ENCODE measurements at places on chromosomes 2 and 18.
A peak's percentile ranks its signal among the peaks of the same experiment; 100 is the strongest.

- peak; percentile 67 for DNase-seq
Measured at GRCh38 chr2:47070920-47071824, 83.9 kb downstream of the STPG4 start.

DNA sequence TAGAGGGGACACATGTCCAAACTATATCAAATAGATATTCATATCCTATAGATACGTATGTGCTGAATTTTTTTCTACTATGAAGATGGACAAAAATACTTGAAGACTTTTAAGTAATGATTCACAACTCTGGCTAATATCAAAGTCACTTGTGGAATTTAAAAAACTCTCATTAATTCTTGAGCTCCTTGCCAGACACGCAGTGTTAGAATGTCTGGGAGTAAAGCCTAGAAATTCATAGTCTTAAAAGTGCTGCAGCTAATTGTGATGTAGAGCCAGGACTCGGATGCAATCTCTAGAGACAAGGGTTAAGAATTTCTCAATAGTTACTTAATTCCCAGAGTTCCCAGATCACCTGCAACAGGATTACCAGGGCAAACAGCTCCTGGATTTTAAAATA is 107.4 kb downstream of the ARL6IP6 start:
- DNase-seq = no peak

DNA sequence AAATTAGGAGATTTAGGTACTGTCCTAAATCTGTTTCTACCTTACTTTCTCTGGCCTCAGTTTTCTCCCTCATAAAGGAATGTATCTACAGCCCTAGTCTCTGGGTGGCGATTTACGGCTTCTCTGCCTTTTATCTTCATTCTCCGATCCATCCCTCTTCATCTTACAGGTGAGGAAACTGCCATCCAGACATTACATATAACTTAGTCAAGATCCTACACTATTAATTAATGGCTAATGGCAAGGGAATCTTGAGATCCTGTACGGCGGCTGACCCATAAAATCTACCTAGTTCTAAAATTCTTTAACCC is 386 bp upstream of the YIPF4 start:
- DNase-seq = no peak

DNA sequence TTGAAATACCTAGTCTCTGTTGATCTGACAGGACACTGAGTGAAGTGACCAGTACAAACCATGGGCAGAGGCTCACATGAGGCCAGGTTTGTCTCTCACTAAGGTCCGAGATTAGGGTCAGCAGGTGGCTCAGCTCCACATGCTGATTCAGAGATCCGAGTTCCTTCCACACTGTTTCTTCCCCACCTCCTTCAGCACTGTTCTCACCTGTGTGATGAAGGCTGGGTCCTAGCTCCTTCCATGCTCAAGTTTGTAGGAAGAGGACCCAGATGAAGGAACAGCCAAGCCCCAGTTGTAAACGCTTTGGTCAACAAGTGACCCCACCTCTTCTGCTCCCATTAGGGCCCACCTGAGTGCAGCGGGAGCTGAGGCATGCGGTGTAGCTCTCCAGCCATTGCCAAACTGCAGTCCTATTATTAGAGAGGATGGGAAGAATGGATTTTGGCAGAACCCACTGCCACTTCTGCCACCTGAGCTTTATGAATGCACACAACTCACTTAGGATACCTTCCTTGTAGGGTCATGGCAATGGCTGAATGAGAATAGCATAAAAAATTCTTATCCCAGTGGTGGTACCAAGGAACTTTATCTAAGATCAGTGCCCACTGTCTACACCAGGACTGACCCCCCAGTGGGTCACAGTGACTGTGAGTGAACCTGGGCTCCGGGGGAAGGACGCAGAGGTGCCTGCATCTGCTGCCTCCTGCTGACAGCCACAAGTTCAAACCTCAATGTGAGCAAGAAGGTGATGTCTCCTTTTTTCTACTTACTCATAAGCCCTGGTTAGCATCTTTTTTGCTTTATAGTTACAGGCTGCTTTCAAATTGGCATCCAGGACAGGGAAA is 324.8 kb upstream of the HS6ST1 start:
- DNase-seq = no peak

- no peak for DNase-seq
Measured at GRCh38 chr2:67057901-67058703, 339.0 kb upstream of the ETAA1 start.

- DNase-seq = peak; percentile 71
Measured at GRCh38 chr18:57915865-57916582, 112.9 kb upstream of the ATP8B1 start.

DNA sequence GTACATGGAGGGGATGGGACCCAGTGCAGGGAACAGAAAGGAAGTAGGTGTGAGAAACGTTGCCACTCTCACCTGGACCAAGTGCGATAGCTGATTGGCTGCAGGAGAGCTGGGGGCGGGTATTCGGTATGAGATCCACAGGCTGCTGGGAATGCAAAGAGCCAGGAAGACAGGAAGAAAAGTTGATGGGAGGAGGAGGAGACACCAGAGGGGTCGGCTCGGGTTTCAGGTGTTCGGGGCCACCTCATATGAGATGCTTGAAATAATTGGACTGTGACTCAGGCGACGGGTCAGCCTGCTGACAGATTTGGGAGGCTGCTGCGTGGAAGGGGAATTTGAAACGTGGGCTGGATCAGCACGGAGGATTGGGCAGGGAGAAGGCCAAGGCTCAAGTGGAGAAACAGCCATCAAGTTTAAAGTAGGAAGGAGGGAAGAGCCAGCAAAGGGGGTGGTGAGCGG is 65.1 kb downstream of the MRPS9 start:
- DNase-seq = no peak

GRCh38 chr2:44679990-44680389 is 261.5 kb upstream of the SIX3 start:
- no peak for DNase-seq

- DNase-seq = no peak
Measured at GRCh38 chr2:134946073-134946472, 27.5 kb downstream of the CCNT2 start.

- no peak for DNase-seq
Measured at GRCh38 chr2:170255971-170256370, 78.0 kb downstream of the MYO3B start.

DNA sequence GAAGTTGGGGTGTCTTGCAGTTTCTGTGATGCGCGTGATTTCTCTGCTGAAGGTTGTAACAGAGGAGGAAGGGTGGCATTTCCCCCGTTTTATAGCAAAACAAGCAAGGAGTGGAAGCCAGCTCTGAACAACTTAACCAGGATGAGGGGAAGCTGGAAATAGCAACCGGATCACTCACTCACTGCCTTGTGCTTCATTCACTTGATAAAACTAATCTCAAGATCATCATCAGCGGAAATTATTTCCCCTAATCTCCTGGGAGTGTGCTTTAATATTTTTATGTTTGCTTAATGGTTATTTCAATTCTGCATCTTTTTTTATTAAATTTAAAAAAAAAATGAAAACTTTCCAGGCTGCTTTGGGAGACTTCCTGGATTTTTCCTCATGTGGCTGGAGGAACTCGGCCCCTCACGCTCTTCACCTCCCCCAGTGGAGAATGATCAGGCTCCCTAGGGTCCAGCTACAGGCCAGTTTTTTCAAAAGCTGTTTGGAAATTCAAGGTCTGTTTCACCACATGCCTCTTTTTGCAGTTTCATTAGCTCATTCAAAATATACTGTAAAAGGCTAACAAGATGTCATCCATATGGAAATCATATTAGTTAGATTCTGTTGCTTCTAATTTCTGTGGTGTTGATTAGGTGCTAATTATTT is 31.7 kb downstream of the CABLES1 start:
- DNase-seq = no peak

GRCh38 chr2:96470636-96471035 is 34.5 kb downstream of the NEURL3 start:
- peak; percentile 75 for DNase-seq

- DNase-seq = no peak
Measured at GRCh38 chr2:152432206-152432653, 97.3 kb downstream of the FMNL2 start.

GRCh38 chr18:23387265-23387664 is 65.8 kb upstream of the RIOK3 start:
- DNase-seq = no peak

GRCh38 chr2:173326806-173327205 is 27.9 kb upstream of the CDCA7 start:
- no peak for DNase-seq

DNA sequence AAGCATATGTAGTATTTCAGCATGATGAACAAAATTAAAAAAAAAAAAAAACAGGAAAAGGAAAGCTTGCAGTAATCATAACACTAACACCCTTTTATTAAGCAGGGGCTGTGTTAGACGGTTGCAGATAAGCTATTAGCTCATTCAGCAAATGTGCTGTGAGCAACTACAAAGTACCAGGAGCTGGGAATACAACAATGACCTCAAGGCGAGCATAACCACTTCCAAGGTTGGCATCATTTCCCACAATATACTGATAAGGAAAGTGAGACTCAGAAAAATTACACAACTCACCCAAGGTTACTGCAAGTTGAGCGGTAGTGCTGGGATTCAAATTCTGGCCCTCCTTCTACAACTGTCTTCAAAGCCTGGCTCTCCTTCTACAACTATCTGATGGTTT is 38.2 kb upstream of the ACTR3 start:
- DNase-seq = no peak

DNA sequence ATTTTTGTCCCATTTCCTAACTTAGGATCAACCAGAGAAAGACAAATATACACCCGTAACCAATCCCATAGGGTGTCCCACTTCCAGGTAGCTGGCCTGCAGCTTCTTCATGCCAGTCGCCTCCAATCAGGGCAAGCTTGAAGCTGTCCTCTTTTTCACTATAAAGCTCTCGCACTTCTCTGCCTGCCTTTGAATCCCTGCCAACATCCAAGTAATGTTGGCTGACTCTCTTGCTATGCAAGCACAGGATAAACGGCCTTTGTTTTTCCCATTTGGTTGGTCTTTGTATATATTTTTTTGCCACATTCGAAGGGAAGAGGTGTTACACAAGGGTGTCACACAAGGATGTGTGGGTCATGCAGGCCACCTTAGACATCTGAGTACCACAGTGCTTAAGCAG is 388.8 kb downstream of the CBLN2 start:
- no peak for DNase-seq

GRCh38 chr2:207479198-207479785 is 50.5 kb upstream of the CREB1 start:
- no peak for DNase-seq

DNA sequence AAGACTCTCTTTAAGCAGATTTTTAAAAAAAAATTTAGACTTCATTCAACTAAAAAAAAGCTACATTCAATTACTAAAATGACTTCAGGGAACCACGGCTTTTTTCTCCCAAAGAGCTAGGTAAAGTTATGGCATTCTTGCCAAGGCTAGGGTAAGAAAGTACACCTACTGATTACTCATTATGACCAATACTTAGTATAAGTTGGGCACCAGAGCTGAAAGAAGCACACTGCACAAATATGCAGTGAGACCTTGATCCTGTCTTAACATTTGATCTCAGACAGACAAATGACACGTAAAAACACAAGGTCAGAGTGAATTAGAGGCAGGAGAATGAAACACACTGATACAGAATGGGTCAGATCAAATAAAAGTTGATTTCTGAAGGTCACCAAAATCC is 88.7 kb downstream of the THADA start:
- DNase-seq = no peak

DNA sequence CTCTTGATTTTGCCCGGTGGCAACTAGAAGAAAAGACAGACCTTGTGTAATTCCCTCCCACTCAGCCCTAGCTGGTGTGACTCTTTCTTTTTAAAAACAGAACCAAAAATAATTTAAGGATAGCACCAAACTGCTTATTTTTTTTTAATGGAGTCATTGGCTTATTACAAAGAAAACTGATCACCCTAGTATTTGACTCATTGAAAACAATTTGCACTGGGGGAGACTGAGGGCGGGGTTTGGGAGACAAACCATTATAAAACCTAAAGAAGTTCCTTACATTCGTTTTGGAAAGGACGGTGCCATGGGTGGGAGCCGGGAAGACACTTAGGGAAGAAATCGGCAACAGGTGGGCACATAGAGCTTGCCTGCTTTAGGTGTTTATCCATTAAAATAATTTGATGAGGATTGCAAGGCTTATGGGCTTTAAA is 2.5 kb downstream of the PAX3 start:
- no peak for DNase-seq

- DNase-seq = no peak
Measured at GRCh38 chr18:51666763-51667191, 469.3 kb upstream of the MEX3C start.

- DNase-seq = no peak
Measured at GRCh38 chr2:36069074-36069473, 286.5 kb upstream of the CRIM1 start.

GRCh38 chr2:140759426-140760156 is 1371.2 kb downstream of the LRP1B start:
- no peak for DNase-seq

GRCh38 chr2:111535404-111535803 is 348.6 kb downstream of the ANAPC1 start:
- DNase-seq = no peak

GRCh38 chr2:100018341-100019193 is 123.8 kb downstream of the AFF3 start:
- no peak for DNase-seq

DNA sequence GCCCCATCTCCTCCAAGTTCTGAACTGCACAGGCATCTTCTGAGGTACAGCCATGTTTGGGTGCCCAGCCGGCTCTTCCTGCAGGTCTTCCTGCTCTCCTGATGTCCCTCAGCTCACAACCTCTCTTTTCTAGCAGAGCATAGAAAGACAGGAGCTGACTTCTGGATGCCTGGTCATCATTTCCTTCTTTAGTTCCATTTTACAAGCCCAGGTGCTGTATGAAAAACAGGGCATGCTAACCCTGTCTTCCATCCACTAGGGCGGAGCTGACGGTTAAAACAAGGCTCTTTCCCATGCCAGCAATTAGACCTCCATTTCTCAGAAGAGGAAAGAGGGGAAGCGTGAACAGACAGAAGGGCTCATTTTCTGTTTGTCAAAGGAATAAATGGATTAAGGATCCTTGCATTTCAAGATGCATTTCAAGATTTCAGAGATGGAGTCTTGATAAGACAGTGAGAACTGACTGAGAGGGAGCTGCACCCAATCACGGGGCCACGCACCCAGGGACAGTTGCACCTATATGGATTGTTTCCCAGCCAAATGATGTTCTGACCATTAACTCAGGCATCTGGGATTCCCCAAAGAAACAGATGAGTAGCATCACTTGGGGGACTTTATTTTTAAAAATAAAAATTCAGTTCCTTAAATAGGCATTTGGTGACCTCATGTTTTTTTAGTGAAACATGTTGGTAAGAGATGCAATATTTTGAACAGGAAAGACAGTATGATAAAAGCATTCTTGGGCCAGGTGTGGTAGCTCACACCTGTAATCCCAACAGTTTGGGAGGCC is 45.8 kb upstream of the EML6 start:
- DNase-seq = no peak

DNA sequence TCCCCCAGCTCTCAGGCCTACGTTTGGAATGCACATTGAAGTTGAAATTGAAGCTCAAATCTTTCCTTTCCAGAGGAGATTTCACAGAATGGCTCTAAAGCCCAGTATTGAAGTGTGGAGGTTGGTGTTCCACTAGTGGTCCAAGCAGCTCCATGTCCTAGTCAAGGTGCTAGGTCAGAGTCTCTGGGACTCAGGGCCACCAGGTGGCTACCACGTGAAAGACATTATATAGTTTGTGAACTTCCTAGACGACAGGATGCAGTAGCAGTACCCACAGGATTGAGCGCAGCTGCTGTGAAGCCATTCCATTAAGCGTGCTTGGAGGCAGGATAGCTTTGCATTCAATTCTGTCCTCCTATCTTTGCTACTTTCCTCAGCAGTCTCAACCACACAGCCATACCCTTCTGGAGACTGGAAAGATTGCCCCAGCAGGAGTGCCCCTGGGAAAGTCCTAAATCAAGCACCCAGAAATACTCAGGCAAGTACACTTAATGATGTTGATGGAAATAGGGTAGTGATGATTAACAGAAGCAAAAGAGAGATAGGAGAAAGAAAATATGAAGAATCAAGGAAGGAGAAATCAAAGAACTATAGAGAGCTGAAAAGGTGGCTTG is 4.7 kb upstream of the TGFA start:
- no peak for DNase-seq
